ENCODE measurements at places on chromosomes 3 and 15.

DNA sequence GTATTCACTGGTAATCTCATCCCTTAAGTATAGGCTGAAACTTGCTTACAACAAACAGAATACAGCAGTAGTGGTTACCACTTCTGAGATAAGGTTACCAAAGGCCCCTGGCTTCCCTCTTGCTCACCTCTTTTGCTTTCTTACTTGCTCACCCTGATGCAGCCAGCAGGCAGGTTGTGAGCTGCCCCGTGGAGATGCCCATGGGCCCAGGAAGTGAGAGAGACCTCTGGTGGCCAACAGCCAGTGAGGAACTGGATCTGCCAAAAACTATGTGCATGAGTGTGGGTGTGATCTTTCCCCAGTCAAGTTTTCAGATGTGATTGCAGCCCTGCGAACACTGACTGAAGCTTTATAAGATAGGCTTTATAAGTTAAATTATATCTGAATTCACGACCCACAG, 48.7 kb downstream of the NMNAT3 start:
- DNase-seq, result no peak

- DNase-seq, result no peak
These were observed 82.5 kb upstream of the NAALADL2 start for GRCh38 chr3:174776636-174777035.

GRCh38 chr3:106829206-106829605, 548.0 kb upstream of the CCDC54 start:
- DNase-seq, result no peak

DNA sequence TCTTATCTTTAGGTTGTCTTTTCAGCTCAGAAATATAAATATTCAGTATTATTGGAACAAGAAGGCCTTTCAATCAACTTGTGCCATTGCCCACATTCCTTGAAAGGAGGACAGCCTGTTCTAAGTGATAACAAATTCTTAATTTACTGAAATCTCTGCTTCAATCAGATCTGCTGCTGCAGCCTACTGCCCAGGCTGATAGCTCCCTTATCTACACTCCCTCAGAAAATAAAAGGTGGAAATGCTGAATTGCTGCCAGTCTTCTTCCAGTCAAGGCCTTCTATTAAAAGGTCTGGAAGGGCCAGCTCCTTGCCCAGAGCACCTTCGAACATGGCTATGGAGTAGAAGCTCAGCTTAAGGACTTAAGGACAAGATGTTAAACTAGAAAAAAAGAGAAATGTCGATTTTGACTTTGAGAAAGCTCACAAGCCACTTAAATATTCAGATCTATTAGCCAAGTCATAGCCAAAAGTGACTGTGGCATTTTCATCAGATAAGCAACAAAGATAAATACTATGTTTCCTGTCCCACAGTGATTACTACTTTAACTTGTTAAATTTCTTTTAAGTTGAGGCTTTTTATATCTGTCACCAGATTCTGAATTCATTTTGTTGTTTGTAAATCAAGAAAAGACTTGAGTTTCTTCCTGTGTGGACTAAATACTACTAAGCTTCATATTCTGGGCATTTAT, 480.5 kb upstream of the CBLB start:
- no peak for DNase-seq

DNA sequence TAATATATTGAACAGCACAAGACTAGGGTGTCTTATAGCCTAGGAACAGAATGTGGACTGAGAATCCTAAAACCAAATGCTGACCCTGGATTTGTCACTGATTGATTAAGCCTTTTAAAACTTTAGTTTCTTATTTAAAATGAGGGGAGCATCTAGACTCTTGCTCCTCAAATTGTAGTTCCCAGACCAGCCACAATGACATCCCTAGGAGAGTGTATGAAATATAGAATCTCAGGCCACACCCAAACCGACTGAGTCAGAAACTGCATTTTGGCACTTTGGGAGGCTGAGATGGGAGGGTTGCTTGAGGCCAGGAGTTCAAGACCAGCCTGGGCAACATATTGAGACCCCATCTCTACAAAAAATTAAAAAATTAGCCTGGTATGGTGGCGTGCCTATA, 287.8 kb upstream of the UMPS start:
- DNase-seq, result no peak

- peak; percentile 81 for DNase-seq
These were observed 2.8 kb downstream of the C15orf39 start for GRCh38 chr15:75204340-75205063.

DNA sequence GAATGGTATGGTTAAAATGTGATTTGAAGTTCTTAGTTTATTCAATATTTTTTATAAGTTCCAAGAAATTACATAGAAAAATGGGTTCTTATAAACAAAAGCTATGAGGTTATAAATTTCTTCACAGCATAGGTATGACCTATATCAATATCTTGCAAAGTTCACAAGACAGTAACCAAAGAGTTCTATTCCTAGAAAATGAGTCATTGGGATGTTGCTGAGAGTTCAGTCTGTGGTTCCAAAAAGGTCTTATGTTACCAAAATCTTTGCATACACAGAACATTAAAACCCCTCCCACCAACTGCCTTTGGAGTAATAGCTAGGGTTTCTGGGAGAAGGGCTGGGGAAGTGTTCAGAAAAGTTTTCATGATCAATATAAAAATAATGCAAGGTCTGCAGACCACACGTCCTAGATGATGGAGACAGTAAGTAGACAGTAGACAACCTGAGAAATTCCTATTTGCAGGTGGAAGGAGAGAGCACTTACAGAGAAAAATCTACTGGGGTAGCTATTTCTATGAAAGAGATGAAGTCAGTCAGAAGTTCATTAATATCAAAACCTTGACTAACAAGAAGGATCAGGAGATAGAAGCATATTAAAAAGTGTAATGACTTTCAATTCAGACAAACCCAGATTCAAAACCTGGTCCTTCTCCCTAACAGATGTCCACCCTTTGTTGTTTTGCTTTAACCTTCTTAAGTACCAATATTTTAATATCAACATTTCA, 279.3 kb downstream of the KCNH8 start:
- DNase-seq, result no peak

DNA sequence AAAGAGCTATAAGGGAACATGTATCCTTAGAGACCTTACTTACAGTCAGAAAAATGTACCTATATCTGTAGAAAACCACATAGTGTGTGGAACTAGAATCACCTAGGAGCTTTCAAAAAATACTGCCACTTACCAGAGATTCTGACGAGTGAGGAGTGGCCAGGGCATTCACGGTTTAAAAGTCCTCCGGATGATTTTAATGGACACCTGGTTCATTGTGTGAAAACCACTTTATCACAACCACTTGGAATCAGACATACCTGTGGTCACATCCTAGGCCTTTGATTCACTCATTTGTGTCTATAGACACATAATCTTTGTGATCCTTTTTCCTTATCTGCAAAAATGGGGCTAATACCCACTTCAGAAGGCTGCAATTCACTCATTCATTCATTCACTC, 159.8 kb downstream of the MBNL1 start:
- no peak for DNase-seq

GRCh38 chr3:139517321-139518065, 22.0 kb downstream of the RBP1 start:
- no peak for DNase-seq

DNA sequence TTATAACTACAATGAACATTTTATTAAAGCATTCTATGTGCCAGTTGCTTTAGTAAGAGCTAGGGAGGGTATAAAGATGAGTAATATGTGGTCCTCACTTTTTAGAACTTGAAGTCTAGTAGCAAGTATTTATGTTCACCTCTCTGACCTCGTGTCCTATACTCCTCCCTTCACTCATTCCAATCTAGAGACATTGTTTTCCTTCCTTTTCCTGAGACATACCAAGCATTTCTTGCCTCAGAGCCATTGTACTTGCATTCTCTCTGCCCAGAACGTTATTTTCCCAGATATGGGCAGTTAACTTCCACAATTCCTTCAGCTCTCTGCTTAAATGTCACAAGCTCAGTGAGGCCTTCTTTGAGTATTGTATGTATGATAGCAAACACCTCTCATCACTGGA, 408.6 kb downstream of the PDCD6IP start:
- DNase-seq, result no peak

GRCh38 chr3:30503446-30503845, 103.0 kb upstream of the TGFBR2 start:
- DNase-seq, result no peak

GRCh38 chr3:152737021-152737908, 97.7 kb upstream of the P2RY1 start:
- no peak for DNase-seq

DNA sequence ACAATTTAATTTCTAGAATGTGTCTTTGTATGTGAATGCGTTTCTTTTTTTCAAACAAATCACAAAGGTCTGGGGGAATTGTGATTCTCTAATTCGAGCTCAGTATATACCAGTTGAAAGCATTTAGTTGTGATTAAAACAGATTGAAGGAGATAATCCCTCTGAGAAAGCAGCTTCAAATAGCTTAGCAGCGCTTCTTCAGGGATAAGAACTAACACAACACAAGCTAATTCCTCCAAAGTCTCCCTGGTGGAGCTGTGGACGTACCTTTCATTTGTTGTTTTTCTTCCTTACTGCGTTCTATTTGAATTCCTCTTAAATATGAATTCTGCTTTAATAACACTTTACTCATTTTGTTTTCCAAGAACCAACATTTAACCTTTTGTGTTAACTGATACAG, 286.7 kb downstream of the ROBO2 start:
- DNase-seq, result no peak

DNA sequence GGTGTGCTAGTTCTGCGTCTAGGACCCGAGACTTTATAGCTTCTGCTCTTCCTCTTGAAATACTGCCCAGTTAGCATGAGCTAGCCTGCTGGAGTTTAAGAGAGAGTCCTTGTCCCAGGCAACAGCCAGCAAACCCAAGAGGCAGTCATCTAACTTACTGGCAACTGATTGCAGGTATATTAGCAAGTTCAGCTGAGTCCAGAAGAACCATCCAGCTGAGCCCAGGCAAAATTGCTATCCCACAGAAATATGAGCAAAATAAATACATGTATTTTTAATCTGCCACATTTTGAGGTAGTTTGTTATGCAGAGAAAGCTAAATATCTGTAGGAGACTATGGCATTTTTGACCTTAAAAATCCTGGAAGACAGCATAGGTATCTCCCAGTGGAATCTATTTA, 174.4 kb upstream of the CMC1 start:
- no peak for DNase-seq

DNA sequence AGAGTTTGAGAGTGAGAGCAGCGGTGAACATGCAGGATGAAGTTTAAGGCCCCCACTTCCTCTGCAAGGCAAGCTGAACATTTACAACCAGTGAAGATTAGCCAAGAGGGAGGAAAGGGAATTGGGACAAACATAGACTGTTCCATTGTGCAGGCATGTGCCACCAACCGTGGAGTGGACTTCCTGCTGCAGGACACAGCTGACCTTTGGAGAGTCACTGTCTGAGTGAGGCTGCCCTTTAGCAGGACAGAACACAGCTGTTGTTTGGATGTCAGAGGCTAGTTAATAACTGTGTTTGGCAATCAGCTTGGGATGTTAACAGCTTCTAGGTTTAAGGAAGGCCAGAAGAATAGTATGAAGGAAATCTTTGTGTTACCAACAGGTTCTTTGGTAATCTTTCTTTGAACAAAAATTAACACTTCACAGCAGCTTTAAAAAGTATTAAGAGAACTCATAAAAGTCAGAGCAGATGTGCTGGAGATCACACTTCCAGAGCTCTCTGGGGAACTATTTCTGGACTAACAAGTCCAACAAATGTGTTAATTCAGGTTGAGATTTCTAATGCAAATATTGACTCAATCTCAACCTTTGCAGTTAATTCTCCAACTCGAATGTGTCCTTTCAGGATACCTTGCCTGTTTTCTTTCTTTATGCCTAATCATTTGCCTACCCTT, 31.4 kb downstream of the CTDSPL start:
- no peak for DNase-seq

DNA sequence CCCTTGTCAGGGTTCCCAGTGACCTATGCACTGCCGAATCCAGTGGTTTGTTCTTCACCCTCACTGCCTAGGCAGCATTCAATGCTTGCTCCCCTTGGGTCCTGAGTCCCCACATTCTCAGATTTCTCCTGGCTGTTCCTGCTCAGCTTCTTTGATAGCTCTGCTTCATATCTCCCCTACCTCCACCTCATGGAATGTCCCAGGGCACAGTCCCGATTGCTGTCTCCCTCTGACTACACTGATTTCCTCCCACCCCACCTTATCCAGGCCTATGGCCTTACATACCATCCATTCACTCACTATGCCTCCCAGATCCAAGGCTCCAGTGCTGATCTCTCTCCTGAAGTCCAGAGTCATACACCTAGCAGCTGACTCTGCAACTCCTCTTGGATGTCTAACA, 1.5 kb upstream of the CDHR4 start:
- DNase-seq, result no peak

DNA sequence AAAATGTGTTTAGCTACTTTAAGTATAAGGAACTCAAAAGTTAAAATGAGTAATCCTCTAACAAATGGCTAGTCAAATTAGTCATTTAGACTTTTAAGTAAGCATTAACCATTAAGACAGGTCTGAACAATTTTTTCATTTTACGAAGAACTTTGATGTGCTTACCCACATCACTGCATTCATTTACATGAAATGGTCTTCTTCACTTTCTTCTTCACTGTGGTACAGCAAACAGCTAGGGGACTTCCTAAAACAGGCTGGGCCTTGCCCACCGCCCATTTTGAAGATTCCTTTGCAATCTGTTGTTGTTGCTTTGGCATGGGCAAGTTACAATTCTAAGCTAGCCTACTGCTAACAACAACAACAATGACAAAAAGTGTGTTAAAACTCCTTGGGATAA, 67.4 kb downstream of the CBLB start:
- DNase-seq, result no peak

- no peak for DNase-seq
These were observed 7.3 kb downstream of the PAQR5 start for GRCh38 chr15:69305933-69306568.

GRCh38 chr3:139259398-139259797, 84.4 kb upstream of the MRPS22 start:
- DNase-seq, result no peak

DNA sequence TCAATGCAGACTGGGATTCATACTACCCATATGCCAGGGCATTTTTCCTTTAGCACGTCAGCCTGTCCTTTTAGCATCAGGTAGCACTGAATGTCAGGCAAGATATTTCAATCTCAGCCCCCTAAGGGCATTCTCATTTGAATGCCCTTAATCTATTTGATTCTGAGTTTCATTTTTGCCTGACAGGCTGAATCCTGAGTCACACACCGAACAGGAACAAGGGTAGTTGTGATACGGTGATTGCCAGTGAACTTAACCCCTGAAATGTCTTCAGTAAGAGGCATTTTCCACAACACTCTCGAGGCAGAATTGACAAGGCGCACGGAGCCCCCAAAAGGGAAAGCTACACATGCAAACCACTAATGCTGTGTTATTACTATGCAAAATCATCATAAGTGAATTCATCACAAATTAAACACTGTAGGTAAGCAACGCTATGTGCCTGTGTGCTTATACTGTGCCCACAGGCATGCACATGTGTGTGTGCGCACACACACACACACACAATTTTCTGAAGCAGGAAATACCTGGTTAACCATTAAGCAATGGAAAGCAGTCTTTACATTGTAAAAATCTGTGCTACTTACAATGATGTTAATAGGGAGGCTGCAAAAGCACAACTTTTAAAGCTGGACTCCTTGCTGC, 130.4 kb downstream of the ZNF385D start:
- no peak for DNase-seq
